ENCODE measurements at places on chromosomes 5 and 9.
A peak's percentile ranks its signal among the peaks of the same experiment; 100 is the strongest.

DNA sequence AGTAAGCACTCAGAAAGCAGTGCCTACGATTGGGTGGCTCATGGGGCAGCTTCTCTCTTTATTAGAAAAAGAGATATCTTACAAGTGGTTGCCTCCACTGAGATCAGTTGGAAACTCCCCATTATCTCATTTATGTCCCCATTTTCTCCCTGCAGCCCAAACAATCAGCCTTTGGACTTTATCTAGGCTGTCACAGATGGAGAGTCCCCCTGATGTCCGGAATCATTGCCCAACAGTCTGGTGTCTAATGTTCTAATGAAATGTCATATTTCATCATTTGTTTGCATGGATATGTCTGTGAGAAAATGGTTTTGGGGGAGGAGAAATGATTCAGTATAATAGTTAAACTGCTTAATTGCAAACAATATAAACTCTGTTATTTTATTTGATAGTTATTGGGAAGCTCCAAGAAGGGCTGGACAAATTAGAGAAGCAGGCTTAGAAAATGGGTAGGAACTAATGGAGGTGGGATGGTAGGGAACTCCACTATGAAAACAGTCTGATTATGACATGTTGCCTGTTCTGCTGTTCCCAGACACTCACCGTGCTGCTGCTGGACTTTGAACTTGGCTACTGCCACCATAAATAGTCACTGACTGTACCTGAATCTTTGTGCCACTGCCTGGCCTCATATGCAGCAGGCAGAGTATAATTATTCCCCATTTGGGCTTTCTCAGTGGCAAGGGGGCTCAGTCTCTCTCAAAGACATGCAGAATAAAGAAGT lies 38.3 kb upstream of the SMAD5 start:
- DNase-seq: no peak

GRCh38 chr9:121836366-121836885 lies 185.0 kb downstream of the DAB2IP start:
- no peak for DNase-seq

DNA sequence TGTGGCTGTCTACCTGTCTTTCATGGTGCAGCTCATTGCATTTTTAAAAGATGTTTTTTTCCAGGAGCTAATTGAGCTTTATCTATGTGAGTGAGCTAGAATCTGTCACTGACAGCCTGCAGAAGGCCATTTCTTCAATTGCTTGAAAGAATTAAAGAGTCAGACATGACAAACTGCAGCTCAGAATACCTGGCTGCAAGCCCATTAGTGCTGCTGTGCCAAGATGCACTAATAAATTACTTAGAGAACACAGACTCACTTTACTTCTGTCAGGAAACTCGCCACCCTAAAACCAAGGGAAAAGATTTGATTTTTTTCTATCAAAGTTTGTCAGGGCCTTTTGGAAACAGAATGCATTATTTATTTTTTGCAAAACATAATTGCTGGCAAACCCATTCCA lies 368.3 kb downstream of the CAAP1 start:
- DNase-seq: no peak

- DNase-seq: no peak
These were observed 41.9 kb downstream of the CD180 start for GRCh38 chr5:67154556-67155206.

- peak; percentile 63 for DNase-seq
These were observed 21.5 kb upstream of the ARHGAP26 start for GRCh38 chr5:142748568-142749249.

GRCh38 chr5:150464554-150465012 lies 15.0 kb upstream of the RPS14 start:
- peak; percentile 77 for DNase-seq

All from mesendoderm (in vitro differentiated cells).